ENCODE measurements at places on chromosomes 2 and 18. TPM values are rescaled to one million over a fixed set of nuclear protein-coding genes. Genes with fewer than 3 reads are reported as not detected.

DNA sequence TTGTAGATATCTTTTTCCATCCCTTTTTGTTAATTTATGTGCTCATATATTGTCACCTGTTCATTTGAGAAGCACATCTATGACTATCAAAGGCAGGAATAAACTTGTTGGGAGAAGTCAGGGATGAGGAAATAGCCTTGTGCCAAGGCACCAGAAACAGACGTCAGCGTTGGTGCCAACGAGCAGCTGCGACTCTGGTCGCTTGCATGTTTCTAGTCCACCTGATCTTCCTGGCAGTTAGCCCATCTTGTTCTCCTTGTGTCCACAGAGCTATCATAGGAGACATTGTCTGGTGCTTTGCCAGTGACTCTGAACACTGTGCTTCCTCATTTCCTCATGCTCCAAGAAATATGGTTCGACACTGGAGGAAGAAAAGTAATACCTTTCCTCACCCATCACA, 374.4 kb downstream of the PTPRM start:
- H3K4me3 ChIP-seq: no peak overlapping the region
- no peak for DNase-seq
- no peaks in the 10 kb centered on the region for H3K36me3 ChIP-seq
- no peaks in the 10 kb centered on the region for H3K27me3 ChIP-seq

GRCh38 chr2:235526166-235526565, 32.3 kb downstream of the AGAP1 start:
- H3K36me3 ChIP-seq: no peaks in the 10 kb centered on the region
- no peaks in the 10 kb centered on the region for H3K27me3 ChIP-seq
- no peak overlapping the region for H3K27ac ChIP-seq
- no peak for DNase-seq
- no peak overlapping the region for H3K4me3 ChIP-seq

DNA sequence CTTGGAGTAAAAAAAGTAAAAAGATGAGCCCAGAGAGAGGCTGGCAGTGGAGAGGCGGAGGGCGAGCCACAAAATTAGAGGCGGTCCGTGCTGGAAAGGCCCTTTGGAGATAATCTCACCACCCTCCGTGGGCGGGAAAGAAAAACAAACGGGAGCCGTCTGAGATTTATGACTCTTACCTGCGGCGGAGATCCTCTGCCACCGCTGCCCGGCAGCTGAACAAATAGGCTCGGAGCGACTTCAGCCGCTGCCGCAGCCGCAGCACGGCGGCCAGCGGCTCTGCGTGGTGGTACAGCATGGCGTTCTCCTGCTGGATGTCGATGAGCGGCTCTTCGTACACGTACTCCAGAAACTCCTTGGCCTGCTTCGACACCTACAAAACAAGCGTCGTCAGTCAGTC, 94.6 kb downstream of the PLEKHM3 start:
- H3K27me3 ChIP-seq: no peaks in the 10 kb centered on the region
- H3K27ac ChIP-seq: peak overlapping the region; percentile 87
- H3K36me3 ChIP-seq: no peaks in the 10 kb centered on the region
- peak overlapping the region; percentile 19 for H3K4me3 ChIP-seq

DNA sequence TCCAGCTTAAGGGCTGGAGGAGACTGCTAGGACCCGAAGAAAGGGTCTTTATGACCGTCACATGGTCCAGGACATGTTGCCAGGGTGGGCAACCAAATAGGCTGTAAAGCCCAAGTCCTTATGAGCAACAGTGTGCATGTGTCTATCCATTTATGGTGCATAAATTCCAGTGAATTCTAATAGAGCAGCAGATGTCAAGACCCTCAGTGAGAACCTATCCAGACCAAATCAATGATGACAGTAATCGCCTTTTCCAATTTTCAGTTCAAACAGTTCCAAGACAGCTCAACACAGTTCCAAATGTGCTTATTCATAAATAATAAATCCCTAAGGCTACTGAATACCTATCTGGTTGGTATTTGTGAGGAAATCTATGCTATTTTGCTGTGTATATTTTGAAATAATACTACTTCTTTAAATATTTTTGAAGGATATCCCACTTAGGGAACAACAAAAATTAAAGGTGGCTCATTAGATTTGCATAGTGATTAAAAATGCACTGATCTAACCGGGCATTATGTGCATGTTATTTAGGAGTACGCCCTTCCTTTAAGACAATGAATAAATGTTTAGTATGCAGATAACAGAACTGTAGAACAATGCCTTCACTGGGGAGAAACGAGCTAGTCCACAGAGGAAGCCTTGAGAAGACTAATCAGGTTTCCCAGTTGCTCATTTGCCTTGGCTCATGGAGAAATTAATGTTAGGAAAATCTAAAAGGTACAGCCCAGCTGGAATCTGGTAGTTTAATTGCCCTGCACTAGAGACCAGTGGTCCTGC, 519.5 kb upstream of the CHAC2 start:
- H3K27me3 ChIP-seq: no peaks in the 10 kb centered on the region
- no peaks in the 10 kb centered on the region for H3K36me3 ChIP-seq
- no peaks in the 10 kb centered on the region for H3K4me1 ChIP-seq
- no peak overlapping the region for H3K4me3 ChIP-seq

DNA sequence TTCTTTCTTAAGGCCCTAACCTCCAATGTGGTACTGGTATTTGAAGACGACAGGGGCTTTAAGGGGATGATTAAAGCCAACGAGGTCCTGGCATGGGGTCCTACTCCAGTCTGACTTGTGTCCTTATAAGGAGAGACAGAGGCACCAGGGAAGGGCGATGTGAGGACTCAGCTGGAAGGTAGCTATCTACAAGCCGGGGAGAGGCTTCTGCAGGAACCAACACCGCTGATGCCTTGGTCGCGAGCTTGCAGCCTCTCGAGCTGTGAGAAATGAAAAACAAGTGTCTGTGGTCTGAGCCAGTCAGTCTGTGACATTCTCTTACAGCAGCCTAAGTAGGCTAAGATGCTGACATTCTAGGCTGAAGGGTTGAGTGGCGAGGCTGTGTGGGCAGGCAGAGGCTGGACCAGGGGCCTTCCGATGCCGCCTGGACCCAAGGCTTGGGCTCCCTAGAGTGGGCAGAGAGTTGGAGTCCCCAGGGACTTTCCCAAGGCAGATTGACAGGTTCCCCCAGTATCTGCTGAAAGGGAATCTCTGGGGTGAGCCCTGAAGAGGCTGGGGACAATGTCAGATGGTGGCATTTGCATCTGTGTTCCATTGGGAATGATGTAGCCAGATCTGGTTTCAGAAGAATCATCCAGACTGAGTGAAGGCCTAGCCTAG, 322.9 kb upstream of the HS6ST1 start:
- no peaks in the 10 kb centered on the region for H3K36me3 ChIP-seq
- no peak overlapping the region for H3K4me3 ChIP-seq
- no peaks in the 10 kb centered on the region for H3K4me1 ChIP-seq
- no peaks in the 10 kb centered on the region for H3K27me3 ChIP-seq
- no peak for DNase-seq

- H3K27me3 ChIP-seq: no peaks in the 10 kb centered on the region
- no peak for DNase-seq
- no peaks in the 10 kb centered on the region for H3K4me1 ChIP-seq
- H3K36me3 ChIP-seq: no peaks in the 10 kb centered on the region
- peak overlapping the region; percentile 11 for H3K27ac ChIP-seq
- H3K4me3 ChIP-seq: no peak overlapping the region
Observed at GRCh38 chr2:239109928-239110545, 262.2 kb downstream of the TWIST2 start.

The B4GALT6 gene
- 22.4 TPM for total RNA-seq

All from Caco-2 (cell line).